Stimulated activated CD4-positive, alpha-beta T cell treated with anti-CD3 and anti-CD28 coated beads, TNF-alpha, amount 100 ng/mL, for 1 hour (primary cell): ENCODE measurements at places on chromosomes 3 and 15.

DNA sequence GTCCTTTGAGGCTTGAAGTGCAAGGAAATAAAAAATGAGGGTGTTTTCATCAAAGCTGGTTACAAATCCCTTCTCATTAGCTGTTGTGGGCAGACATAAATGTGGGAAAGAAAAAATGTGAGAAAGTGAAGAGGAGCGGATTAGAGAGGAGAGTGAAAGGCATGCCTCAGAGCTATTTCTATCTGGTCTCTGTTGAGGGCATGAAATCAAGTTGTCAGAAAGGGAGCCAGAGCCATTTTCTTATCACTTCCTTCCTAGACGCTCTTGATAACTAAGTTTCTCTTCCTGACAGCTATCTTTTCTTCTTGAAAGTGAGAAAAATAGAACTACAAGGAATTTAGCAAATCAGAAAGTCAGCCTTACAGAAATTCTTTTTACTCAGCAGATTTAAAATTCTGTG is 20.8 kb upstream of the CAPN3 start:
- no peak for DNase-seq

- DNase-seq, result no peak
These were observed 255.3 kb upstream of the IL12A start for GRCh38 chr3:159733194-159733860.

DNA sequence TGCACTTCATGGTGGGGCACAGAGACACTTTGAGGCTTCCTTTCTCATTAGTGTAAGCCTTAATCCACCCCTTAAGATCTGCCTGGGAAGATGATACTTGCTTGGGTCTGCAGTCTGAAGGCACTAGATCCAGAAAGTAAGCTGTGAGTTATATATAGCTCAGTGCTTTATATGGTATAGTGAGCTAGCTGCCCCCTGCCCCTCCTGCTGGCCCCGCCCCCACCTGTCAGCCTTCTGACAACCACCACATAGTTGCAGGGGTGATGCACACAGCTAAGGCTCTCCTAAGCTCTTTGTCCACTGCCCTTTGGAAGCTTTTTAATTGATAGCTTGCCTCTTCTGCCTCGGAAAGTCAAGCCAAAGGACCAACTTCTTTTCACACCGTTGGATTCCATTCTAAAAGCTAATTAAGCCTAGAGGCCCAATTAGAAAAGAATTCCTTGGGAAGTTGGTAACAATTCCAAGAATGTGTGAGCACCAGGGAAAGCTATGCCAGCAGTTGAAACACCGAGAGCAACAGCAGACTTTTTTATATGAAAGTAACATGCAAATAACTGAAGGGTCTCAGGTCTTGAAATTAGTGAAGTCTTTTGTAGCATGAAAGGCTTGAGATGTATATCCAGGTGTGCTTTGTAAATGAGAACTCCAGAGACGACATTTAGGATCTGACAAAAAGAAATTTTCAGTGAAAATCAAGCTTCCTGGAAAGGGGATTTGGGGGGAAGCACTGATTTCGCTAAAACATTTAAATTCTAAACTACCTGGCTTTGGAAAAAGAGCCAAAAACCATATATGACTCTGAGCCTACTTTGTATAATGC is 2.3 kb downstream of the TPM1 start:
- DNase-seq, result no peak

DNA sequence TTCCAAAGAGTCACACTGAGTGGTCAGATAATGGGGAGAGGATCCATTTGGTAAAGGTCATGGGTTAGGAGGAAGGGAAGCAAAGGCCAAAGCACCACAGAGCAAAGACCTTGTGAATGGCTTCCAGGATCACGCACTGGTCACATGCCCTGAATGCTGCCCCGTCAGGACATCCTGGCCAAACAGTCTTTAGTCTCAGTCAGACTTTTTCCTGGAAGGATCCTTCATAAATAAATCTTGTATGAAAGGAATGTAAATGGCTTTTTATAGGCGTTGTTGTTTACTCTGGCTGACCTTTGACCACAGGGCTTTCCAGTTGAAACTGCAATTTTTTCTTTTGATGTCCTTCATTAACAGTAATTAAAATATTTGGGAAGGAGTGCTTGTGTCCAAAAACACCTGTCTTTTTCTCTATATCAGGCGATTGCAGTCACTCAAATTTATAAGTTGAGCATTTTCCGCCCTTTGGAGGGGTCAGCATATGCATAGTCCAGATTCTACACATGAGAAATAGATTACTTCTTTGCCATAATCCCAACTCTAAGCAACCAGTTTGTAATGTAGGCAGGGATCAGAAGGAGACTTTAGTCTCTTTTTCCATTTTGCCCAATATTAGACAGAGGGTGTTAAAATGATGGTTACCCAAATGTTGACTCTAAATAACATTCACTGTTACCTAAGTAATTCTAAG is 48.4 kb downstream of the CHAC1 start:
- no peak for DNase-seq

- DNase-seq, result no peak
These were observed 51.5 kb upstream of the GSK3B start for GRCh38 chr3:120145542-120146285.

- no peak for DNase-seq
These were observed 892 bp downstream of the NMD3 start for GRCh38 chr3:161221806-161222600.

GRCh38 chr15:92780843-92781242 is 119.3 kb upstream of the CHD2 start:
- no peak for DNase-seq

- DNase-seq, result no peak
These were observed 102.0 kb downstream of the TBC1D5 start for GRCh38 chr3:17640466-17640865.

DNA sequence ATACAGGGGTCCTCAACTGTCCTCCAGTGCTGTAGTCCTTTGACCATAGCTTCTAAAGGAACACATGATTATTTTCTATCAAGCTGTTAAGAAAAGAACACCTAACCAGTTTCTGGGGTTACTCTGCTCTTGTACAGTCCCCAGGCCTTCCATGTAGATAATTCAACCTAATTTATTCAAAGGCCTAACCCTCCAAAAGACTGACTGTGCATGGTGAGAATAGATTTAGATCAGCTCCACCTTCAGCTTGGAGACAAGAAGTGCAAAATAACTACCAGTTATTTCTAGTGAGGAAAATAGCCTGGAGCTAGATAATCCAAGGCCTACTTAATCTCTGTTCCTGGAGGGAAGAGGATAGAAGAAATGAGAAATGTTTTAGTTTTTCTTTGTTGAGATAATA is 87.9 kb downstream of the GMNC start:
- no peak for DNase-seq
